ENCODE measurements at places on chromosomes 2 and 18.

DNA sequence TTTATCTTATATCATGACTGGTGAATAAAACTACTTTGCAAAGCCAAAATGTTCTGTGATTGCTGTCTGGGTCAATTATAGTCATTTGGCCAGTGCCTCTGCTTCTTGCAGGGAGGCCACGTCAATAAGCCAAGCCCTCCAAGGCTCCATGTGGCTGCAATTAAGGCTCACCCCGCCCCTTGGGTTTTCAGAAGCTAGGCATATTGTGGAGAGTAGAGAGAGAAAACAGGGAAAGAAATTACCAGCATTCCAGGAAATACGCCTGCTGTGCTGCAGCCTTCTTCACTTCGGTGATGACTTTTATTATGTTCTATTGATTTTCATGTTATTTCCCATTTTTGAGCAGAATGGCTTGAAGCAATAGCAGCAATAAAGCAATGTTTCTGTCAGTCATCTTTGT lies 319.7 kb downstream of the SOX11 start:
- no peak for DNase-seq

DNA sequence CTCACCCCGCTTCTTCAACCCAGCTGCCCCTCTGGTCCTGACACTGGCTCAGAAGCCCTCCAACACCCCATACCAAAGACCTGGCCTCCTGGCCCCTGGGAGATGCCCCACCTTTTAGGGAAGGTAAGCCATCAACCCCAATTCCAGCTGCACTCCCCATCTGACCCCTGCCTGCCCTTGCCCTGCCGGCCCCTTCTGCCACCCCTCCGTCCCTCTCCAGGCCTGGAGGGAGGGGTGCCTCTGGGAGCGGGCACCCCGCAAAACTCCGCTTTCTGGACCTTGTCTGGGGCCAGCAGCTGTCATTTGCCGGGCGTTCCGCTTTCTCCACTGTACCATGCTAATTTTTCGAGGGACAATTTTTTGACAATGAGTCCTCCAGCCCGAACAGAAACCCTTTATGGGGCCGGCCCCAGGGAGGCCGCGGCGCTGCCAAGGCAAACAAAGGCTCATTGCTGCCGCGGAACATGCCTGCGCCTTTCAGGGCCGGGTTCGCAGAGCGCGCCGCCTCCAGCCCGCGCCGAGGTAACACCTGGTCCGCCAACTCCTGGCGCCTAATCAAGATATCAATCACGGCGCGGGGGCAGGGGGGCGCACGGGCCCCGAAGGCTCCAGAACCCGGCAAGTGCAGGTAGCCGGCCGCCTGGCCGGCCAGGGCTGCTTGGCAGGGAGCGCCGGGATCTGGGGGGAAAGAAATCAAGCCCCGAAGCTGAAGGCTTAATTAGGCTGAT lies 96.0 kb downstream of the INHBB start:
- DNase-seq = peak; percentile 61

DNA sequence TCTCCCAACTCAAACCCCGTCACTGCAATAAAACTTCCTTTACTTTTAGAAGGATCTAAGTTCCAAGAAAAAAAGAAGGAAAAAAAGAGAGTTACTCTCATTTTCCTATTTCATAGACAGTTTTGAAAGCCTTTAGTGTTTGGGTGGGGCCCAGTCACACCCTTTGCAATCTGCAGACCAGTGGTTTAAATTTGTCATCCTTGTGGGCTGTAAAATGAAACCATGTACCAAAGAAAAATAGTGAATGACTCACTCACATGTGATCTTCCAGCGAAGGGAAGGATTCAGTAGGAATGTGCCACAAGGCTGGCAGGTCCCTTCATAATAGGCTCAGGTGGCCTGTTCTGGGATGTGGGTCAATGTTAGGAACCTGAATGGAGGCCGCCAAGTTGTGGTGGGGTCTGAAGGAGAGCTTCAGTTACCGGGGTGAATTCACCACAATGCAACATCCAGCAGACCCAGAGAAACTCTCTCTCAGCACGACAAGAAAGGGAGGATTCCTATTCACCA lies 28.3 kb downstream of the ANXA4 start:
- no peak for DNase-seq

- DNase-seq = no peak
Observed at GRCh38 chr2:102059151-102059550, 67.4 kb downstream of the IL1R2 start.

DNA sequence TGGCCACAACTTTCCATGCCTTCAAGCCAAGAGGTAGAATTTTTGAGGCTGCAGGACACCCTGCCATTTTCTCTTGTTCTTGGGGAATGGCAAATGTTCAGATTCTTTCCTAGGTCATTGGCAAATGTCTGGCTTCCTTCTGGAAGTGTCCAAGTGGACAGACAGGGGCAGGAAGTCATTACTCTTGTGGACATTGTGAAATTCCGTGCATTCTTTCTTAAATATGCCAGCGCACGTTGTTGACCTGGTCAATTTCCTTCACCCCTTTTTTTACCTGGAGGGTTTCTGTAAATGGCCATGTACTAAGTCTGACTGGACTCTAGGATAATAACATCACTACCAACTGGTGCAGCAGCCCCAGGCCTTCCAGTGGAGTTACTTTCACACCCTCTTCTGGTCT lies 13.9 kb downstream of the ASB18 start:
- no peak for DNase-seq

Measured in NCI-H2081 treated with DMSO at 0.1 percent for 48 hours (cell line).